NCI-H1417 treated with DMSO at 0.1 percent for 48 hours (cell line): ENCODE measurements at places on chromosomes 13 and 19.

- no peak for DNase-seq
Measured at GRCh38 chr19:41233748-41234240, 14.8 kb downstream of the AXL start.

DNA sequence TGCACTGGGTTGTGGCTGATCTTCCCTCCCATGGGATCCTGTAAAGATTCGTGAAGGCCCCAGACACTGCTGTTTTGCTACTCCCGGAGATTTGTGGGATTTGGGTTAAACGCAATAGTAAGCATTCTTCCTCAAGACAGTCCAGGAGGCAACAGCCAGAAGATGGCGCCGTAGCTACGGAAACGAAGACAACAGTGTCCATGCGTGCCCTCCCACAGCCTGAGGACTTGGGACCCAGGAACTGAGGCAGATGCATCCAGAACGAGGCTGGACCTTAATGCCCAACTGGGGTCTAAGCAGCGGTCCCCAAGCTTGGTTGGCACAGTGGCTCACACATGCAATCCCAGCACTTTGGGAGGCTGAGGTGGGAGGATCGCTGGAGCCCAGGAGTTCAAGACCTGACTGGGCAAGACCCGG, 57.6 kb upstream of the ZNF507 start:
- DNase-seq = no peak

DNA sequence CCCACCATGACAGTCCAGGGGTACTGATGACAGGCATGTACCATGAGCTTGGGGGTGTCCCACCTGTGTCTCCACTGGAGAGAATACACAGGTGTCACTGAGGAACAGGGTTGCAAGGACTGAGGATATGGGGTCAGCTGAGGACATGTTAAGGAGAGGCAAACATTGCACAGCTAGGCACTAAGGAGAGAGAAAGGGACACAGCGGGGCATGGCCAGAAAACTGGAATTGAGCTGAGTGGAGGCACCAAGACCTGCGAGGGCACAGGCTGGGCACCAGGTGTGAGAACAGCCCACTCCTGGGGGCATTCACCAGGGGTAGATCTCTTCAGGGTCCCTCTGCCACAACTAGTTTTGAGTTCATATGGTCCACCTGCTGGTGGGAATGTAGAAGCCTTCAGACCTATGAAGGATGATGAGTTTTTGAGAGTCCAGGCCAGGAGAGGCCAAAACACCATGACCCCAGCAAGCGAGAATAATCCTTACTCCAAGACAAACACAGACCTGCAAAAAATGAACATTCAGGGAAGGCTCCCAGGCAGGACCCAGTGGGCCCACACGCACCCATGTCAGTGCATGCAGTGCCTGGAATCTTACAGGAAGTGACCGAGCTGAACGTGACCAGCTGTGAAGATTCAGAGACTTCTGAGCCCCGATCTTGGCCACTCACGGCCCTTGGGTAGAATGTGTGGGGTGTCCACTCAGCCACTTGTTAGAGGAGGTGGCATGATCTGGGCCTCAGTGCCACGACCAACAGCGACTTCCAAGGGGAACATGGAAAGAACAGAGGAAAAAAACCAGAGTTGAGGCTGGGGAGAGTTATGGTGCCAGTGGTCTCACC, 1.4 kb upstream of the ZNF584 start:
- no peak for DNase-seq

GRCh38 chr13:103289681-103290080, 223.5 kb upstream of the SLC10A2 start:
- no peak for DNase-seq

DNA sequence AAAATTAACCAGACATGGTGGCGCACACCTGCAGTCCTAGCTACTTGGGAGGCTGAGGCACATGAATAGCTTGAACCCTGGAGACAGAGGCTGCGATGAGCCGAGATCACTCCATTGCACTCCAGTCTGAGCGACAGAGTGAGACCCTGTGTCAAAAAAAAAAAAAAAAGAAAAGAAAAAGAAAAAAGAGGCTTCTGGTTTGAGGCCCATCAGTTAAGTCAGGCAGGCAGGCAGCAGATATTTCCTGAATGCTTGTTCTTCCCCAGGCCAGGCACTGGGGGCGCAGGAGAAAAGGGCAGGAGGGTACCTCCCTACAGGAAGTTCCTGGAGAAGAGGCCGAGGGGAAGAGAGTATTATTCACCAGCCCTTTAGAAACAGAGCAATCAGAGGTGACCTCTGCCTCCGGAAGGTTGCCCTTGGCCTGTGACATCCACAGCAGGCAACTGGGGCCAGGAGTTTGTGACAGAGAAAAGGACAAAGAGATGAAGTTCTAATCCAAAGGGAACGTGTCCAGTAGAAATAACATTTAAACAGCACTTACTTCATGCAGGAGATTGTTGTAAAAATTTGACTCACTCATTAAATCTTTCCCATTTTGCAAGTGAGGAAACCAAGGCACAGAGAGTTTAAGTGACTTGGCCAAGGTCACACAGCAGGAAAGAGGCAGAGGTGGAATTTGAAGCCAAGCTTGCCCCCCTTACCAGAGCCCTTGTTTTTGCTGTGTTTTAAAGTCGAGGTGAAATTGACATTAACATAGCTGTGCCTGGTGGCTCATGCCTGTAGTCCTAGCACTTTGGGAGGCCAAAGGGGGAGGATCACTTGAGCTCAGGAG, 4.3 kb upstream of the RLN3 start:
- DNase-seq = no peak

GRCh38 chr19:45171211-45171623, 6.8 kb downstream of the TRAPPC6A start:
- DNase-seq = no peak

GRCh38 chr19:18156841-18157464, 4.0 kb downstream of the PIK3R2 start:
- peak; percentile 6 for DNase-seq

DNA sequence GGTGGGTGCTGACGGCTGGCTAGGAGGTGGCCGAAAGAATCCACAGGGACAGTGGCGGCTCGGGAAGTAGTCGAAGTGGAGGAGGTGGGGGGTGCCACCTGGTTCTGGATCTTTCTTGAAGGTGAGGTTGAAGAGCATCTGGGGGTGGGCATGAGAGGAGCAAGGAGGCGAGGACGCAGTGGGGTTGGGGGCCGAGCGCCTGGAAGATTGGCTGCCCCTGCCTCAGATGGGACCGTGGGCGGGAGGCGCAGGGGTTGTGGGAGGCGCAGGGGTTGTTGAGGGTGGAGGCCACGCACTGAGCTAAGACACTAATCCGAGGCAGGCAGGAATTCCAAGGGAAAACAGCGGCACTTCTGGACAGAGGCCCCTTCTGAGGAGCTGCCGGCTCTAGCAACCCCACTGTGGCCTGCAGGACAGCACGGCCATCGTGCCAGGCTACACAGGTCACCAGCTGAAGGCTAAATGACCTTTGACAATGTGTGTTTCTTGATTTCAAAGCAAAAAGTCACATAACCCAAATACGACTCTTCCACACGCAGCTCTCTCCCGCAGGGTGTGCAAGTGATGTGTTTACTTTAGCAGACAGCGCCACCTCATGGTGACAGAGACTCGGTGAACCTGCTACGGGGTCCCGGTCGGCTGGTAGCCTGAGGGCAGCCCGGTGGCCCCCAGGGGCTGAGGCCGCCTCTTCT, 44.1 kb upstream of the RANBP3 start:
- DNase-seq = no peak

GRCh38 chr13:89455225-89455624, 1784.1 kb downstream of the SLITRK5 start:
- no peak for DNase-seq

GRCh38 chr19:55400281-55401087, 7.1 kb downstream of the UBE2S start:
- DNase-seq = no peak

DNA sequence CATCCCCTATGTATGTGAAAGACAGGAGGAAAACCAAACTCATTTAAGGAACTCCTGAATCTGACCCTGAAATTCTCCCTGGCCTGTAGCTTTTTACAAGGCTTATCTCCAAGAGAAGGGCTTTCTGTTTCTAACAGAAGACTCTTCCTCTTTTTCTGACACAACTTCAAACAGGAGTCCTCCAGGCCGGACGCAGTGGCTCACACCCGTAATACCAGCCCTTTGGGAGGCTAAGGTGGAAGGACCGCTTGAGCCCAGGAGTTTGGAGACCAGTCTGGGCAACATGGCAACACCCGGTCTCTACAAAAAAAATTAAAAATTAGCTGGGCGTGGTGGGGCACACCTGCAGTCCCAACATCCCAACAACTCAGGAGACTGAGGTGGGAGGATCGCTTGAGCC, 41.9 kb downstream of the CARS2 start:
- DNase-seq = no peak

GRCh38 chr19:10713317-10713716, 4.6 kb upstream of the DNM2 start:
- DNase-seq = no peak

GRCh38 chr19:33273881-33274662, 28.3 kb downstream of the CEBPA start:
- DNase-seq = no peak

- peak; percentile 69 for DNase-seq
Measured at GRCh38 chr13:111531505-111531904, 211.1 kb downstream of the TEX29 start.

GRCh38 chr19:49327878-49328544, 3.0 kb upstream of the SLC6A16 start:
- no peak for DNase-seq

DNA sequence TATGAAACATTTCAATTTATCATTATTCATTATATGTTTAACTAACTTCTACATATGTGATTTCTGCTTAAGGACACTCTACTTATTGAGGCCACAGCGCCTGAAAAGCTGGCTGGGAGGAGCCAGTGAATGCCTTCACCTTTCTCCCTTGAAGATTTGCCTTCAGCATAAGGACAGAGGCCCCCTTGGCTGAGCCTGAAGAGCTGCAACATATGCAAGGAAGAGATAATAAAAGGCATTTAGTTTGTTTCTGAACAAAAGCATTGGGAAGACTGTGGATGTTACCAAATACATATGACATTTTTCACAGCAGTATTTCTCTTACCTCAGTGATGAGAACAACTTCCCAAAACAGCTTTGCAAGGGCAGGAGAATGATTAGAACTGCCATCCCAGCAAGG, 92.1 kb downstream of the ABCC4 start:
- no peak for DNase-seq

GRCh38 chr19:45455707-45456499, 11.9 kb upstream of the FOSB start:
- DNase-seq = no peak

GRCh38 chr19:10615429-10616023, 9.8 kb upstream of the SLC44A2 start:
- DNase-seq = no peak

- no peak for DNase-seq
Measured at GRCh38 chr13:81995316-81995715, 1654.4 kb upstream of the SPRY2 start.

DNA sequence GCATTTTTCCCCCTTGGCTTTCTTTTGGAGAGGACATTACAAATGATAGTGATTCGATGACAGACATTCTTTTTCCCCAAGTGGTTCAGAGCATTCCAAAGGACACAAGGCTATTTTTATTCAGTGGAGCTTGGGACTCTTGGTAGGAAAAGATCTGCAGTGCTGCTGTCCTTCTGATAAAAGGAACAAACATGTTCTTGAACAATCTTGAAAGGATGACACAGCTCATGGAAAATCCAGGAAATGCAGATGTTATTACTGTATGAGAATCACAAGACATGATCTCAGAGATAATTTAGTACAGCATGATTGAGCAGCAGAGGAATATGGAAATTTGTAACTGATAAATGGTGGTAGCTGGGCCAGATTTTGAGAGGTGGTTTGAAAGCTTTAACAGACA, 96.2 kb upstream of the RFC3 start:
- no peak for DNase-seq

DNA sequence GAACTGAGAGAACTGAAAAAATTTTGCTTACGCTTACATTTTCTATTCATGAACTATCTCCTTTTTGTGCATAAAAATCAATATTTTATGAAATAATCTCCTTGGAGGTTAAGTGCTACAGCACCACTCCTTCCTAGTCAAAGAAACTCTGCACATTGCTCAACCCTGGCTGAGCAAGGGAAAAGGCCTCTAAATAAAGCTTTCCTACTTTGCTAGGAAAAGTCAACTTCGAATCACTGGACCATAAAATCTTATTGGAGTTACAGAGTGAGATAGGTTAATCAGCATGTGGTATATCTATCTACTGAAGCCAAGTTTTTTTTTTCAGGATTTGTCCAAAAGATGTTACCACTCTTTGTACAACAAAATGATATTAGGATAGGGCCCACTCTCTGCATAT, 57.5 kb upstream of the HMGB1 start:
- DNase-seq = no peak

- DNase-seq = no peak
Measured at GRCh38 chr19:6767081-6767356, 216 bp downstream of the SH2D3A start.

GRCh38 chr13:107216046-107216755, 648.3 kb upstream of the ARGLU1 start:
- DNase-seq = no peak
